ENCODE measurements at places on chromosomes 13 and 19.

DNA sequence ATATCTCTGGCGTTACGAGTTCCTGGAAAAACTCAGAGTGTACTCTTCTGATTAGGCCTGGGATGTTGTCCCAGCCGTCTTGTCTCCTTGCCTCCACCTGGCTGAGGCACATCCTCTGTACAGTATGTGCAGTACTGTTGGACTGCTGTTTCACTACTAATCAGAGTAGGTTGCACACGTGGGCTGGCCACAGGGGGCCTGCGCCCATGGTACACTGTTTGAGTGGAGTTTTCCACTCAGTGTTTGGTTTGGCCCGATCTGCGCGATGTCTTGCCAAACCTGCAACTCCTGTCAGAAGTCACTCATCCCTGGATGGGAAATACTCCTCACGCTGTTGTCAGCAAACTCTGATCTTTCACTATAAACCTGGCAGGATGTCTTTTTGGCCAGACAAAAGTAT is 189.6 kb upstream of the CSNK1A1L start:
- no peak for DNase-seq

DNA sequence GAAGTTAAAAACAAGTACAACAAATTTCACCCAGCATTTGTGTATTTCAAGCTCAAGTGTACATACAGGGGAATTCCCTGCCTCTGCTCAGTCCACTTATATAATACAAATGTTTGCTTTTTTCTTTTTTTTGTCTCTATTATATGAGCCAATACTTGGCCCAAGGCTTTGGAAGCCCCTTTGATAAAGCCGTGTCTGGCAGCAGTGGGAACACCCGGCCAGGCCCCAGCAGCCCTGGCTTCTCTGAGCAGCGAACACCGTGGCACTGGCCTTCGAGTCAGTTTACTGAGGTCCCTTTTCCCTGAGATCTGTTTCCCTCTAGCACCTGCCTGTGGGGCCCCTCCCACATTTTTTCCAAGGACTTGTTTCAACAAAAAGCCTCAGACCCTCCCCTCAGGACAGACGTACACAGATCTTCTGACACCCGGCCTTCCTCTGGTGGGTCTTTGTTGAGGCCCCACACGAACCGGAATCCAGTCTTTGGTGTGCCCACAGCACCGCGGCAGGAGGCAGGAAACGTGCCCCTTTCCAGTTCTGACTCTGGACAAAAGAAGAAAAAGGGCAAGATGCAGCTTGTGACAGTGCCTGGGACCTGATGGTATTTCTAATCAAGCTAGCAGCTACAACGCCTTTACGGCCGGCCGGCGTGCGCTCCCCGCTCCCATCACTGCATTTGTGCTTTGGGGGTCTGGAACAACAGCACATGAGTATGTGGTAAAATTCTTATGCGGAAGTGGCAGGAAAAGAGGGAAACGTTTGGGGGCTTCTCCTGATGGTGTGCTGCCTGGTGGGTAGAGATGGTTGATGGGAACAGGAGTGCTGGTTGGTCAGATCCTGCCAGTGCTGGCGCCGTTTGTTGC is 13.8 kb downstream of the SIPA1L3 start:
- no peak for DNase-seq

DNA sequence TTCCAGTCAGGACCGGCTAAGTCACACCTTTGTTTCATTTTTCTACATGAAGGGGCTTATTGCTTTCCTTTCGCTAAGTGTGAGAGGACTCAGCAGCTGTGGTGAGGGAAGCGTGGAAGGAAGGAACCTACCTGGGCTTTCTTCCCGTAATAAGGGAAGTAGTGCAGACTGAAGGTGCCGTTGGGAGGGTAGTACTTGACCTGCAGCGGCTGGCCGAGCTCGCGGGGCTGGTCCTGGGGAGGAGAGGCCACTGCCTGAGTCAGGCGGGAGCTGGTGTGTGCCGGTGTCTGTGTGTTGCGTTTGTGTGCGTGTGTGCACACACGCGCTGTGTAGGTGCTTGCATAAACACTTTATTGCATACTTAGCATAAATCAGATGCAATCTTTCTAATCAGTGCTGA is 7.7 kb downstream of the ATP4B start:
- DNase-seq, result no peak

- DNase-seq, result peak; percentile 82
Measured at GRCh38 chr13:40236566-40237168, 429.8 kb downstream of the FOXO1 start.

GRCh38 chr19:18366021-18366435 is 19.9 kb upstream of the GDF15 start:
- no peak for DNase-seq

DNA sequence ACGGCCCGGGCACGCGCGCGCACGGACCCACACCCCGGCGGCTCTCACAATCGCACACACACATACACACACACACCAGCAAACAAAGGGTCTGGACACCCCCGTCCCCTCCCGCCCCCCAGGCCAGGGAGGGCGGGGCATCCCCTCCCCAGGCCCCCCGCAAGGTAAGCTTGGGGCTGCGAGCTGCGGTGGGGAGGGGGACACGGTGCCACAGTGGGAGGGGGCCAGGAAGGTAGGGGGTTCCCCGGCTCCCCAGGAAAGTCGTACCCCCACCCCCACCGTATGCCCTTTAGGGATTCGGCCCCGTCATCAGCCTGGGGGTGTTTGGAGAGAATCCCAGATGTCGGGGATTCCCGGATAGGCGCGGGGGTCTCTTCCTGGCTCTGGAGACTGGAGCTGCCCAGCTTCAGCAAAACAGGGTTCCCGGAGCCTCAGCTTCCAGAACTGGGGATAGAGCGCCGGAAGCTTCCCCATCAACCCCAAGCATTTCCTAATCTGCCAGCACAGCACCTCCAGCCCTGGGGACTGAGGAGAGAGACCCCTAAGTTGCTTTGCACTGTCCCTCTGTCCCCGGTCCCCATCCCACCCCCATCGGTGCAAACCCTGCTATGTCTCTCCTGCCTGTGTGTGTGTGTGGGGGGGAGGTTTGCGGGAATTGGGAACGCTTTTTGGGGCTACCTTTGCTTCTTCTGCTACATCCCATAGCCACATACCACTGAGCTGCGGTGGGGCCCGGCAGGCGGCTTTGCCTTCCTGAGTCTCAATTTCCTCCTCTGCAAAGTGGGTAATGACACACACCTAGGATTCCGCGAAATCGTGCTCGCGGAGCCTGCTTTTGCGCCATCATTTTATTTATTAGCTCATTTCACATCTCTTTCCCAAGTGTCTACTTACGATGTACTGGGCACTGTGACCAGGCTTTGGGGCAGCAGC is 1.8 kb upstream of the CDC37 start:
- peak; percentile 12 for DNase-seq

DNA sequence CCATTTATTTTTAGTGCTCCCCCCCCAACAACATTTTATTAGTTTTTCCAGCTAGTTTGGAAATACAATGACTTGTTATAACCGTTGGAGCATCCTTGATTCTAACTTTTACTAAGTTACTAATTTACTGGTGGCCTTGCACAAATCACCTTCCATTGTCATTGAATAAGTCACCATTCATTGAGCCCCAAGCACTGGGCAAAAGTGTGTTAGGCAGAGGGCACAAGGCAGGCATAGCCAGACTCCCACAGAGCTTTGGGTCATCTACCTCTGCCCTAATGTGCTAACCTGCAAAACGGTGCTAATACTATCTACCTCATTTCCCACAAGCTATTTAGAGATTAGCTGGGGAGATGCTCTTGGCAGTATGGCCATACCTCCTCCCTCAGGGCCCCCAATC is 86.8 kb upstream of the RNF113B start:
- no peak for DNase-seq

DNA sequence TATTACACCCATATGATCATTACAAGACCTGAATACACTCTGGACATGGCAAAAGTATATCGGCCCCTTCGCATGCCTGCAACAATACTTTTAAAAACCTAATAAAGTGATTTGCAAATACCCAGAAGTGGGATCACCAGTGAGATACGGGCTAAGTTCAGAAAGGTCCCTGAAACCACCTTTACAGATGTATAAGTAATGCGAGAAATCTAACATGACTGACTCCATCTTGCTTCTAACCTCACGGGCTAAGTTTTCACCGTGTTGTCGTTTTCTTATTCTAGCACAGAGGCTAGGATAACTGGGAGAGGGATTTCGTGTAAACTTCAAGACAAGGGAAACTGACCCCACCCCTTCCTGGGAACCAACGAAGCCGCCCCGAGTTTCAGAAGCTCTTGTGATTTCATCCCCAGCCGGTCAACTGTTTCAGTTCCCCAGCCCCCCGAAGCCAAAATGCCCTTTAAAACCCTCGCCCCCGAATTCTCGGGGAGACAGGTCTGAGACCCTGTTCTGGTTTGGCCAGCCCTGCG is 703 bp downstream of the NEK3 start:
- DNase-seq, result peak; percentile 43

GRCh38 chr19:13091400-13092157 is 11.1 kb downstream of the LYL1 start:
- DNase-seq, result peak; percentile 54

DNA sequence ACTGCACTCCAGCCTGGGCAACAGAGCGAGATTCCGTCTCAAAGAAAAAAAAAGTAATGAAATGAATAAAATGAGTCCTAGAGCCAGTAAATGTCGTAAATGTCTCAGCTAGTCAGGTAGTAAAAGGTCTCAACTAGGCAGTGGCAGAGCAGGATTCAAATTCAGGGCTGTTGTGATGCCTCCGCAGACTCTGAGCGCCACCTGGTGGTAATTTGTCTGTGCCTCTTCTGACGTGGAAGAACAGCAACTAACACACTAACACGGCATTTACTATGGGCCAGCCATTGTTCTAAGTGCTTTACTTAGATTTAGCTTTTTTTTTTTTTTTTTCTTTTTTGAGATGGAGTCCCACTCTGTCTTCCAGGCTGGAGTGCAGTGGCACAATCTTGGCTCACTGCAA is 30.2 kb downstream of the CYP2F1 start:
- peak; percentile 69 for DNase-seq

DNA sequence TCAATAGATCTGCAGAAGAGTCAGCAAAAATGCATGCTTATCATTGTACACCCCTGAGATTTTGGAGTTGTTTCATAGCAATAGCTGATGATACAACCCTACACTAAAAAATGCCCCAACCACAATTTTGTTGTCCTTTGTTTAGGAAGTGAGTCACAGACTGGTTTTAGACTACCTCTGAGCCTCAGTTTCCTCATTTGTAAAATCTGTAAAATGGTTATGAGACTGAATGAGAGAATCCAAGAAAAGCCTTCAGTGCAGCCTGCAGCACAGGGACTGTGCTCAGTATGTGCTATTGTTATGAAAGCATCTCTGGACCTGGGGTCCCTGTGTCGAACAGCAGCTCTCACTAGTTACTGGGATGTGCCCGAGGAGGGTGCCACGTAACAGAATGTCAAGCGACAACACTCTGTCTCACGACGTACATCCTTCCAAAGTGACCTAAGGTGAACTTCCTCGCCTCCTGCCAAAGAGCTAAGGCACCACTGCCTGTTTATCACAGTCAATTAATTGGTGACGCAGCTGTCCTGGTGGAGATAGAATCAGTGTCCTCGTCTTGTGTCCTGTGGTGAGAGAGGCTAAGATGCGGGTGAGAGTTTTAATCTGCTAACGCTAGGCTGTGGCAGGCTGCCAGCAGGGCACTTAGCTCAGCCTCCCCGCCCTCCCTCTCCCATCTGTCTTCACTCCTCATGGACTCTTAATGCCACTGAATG is 18.1 kb downstream of the DHRS12 start:
- peak; percentile 32 for DNase-seq

GRCh38 chr13:28587174-28587540 is 71.8 kb upstream of the POMP start:
- no peak for DNase-seq

DNA sequence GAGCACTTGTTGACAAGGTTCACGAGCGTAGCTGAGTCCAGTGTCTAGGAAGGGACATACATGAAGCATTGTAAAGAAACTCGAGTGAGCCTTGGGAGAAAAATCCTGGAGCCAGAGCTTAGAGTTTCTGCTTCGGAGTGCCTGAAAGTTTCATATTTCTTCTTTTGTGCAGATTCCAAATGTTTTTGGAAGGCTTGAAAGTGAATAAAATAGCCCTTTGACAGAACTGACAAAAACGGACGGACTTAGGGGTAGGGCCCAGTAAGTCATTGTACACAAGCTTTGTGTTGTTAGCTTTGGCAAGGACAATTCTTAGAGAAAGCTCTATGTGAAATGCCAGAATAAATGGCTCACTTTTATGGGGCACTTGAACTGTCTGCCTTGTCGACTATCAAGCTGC is 2.8 kb downstream of the RNF113B start:
- peak; percentile 15 for DNase-seq

Data from fibroblast of gingiva (primary cell).